ENCODE measurements at places on chromosomes 6 and 20. TPM values are rescaled to one million over a fixed set of nuclear protein-coding genes. Genes with fewer than 3 reads are reported as not detected.

DNA sequence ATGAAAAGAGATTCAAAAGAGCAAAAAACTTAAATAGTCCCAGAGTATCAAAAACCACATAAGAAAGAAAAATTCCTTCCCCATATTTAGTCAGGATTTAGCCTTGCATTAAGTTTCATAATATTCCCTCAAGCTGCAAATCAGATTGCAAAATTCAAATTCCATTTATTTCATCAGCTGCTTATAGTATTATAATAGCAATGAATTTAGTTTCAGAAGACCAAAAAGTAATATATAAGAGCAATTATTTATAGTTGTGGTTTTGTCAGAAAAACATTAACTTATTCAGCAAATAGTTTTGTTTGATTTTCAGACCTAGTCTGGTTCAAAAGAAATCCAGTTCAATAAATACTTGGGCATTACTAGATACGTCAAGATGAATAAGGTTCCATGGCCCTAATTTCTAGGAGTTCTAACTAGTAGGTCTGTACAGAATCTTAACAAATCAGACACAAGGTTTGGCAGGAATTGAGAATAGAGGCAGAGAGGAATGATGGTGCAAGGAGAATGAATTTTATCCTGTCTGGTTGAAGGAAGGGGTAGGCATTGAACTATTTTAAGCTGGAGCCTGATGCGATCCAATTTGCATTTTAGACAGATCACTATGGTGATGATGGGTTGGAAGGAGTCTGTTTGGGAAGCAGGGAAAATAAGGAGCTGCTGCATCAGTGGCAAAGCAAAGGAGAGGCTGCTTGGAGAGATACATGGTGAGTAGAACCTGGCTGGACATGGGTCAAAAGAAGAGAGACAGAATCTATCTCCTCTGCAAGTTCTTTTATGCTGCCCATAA, 163.9 kb upstream of the STXBP5 start:
- DNase-seq, result no peak

- no peak for DNase-seq
Observed at GRCh38 chr6:36126121-36126520, 4.2 kb upstream of the MAPK13 start.

DNA sequence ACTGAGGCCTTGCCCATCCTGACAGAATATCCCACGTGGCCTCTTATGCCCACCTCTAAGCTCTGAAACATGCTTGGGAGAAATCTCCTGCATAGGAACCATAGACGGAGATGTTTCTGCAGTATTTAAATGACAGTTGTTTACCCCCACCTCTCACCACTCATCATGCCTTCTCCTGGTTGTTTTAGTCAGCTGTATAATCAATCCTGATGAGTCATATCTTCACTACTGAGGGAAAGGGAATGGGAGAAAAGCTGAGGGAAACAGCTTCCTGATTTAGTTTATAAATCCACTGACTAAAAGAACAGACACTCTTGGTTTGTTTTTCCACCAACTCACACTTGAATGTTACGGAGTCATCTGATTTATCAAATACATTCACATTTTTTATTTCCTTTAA, 113.2 kb upstream of the TENT5A start:
- DNase-seq, result no peak

- no peak for DNase-seq
Observed at GRCh38 chr6:83061190-83061589, 4.5 kb downstream of the UBE3D start.

The ACTL10 gene
- 0.32 TPM for polyA plus RNA-seq

The SSTR4 gene
- not detected for polyA plus RNA-seq

All from left kidney (tissue), 8 donors.